GM06990 (cell line): ENCODE measurements at places on chromosomes 6 and 20.

DNA sequence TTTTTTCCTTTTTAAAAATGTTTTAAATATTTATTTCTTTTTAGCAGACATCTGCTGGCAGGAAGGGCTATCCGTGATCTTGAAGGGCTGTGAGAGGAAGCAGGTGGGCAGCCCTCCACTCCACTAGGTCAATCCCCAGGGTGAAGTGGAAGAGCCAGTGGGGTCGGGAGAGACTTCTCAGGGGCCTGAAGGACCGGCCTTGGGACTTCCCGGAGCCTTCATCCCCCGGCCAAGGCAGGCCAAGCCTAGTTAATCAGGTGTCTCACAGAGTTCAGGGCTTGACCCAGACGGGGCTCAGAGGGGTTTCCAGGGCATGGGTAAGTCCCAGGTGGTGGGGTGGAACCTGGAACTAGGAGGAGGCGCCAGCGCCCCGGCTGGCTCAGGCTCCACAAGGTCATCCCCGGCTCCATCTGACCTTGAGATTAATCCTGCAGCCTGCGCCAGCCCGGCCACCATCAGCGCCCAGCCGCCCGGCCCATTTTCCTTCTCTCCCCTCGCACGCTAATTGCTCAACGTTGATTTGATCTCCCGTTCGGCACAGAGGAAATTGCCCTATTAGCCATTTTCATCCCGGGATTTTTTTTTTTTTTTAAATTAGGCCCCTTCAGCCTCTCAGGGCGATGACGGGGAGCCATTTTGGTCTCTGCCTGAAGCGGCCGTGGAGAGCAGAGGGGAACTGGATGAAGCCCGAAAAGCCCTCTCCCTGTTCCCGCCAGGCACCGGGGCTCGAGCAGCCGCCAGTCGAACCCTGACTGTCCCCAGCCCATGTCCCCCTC, 44.4 kb downstream of the MDFI start:
- no peak for DNase-seq

DNA sequence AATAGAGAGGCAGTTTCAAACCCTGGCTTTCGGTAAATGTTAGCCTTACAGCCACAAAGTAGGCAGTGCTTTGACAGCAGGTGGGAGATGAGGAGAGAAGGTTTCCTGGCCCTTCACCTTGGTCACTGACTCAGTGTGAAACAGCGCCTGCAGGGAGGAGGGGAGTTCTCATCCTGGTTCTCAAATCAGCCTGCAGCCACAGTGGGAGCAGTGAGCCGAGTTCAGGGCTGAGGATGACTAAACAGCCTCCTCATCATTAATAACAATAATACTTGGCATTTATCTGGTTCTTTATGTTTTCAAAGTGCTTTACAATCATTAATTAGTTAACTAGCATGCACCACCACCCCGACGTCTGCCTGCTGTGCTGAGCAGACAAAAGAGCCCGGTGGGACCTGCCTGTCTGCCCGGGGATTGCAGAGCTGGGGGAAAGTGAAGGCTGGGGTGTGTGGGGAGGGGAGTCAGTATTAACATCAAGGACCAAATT, 59.6 kb downstream of the PRDM1 start:
- peak; percentile 58 for DNase-seq

DNA sequence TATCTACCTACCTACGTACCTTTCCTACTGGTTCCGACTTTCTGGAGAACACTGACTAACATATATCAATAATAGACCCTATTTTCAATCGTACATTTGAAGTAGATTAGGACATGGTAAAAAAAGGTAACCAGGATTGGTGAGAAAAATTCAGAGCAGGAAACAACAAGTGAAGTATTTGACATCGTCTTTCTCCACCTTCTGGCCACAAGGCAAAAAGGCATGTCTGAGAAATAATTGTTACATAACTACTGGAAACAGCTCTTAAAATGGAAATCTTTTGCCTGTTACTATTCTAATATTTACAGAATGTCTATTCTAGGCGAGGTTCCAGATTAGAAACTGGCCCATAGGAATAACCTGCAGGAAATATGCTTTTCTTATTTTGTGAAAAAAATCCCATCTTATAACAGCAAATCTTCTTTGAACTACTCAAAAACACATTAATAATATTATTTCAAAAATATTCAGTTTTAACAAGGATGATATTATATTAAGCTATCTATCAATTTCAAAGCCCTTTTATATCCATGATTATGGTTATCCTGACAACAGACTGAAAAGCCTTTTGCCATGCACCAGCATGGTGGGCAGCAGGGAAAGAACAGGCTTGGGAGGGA, 80.8 kb downstream of the RCAN2 start:
- DNase-seq, result peak; percentile 11

- DNase-seq, result no peak
These were observed 155.5 kb downstream of the BCAS1 start for GRCh38 chr20:53914781-53915445.

DNA sequence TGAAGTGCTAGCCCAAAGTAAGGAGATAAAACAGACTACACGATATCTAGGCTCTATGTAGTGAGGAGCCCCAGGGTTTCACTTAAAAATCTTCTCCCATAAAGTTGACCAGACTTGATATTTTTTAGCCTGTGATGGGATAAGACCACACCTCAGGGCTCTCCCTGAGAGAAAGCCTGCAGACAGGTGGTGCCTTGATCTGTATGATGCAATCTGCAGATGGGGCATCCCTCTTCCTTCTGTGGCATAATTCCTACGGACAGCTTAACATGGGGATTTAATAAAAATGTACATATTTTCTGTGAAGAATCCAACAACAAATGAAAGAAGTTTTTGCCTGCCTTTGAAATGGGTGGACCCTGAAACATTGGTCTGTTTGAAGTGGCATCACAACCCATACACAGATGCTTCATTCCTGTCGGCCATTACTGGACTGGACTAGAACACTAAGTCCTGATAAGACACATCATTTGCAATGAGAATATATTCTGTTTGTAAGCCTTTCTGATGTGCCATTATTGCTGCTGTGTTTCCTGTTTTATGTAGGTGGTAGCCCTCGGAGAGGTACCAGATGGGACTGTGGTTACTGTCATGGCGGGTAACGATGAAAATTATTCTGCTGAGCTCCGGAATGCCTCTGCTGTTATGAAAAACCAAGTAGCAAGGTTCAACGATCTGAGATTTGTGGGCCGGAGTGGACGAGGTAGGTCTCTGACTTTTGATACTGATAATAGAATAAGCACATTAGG, 53.8 kb upstream of the SUPT3H start:
- no peak for DNase-seq

DNA sequence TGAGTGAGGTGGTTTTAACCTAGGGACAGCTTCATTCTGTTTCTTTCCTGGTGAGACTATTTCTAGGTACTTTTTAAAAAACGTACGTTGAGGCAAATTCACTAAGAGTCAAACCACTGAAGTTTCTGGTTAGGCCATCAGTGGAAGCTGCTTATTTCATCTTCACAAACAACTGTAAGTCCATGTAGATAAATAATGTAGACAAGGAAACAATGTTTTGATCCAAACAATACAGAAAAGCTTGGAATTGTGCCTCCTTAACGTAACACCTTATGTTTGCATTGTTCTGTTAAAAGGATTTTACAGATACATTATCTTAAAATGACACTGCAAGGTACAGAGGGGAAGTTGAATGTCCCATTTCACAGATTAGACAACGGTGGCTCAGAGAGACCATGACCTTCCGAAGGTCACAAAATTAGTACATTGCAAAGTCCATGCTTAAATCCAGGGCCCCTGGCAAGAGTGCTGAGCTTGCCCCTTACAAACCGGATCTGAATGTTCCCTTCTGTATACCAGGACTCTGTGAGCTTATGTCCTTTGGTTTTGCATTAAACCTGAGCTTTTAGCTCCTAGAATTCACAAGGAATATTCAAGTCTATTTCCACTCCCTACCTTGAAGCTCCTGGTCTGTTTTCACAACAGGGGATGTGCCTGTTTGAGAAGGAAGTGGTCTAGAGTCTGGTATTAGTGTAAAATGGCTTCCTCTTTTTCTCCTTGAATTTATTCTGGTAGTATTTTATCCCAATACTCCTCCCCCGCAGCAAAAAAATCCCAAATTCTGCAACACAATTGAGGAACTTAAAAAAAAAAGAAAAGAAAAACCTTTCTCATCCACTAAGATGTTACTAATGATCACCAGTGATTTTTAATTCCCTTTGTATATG, 28.9 kb upstream of the ZNF217 start:
- peak; percentile 31 for DNase-seq

- no peak for DNase-seq
These were observed 96.3 kb downstream of the RFPL4B start for GRCh38 chr6:112443179-112444065.

DNA sequence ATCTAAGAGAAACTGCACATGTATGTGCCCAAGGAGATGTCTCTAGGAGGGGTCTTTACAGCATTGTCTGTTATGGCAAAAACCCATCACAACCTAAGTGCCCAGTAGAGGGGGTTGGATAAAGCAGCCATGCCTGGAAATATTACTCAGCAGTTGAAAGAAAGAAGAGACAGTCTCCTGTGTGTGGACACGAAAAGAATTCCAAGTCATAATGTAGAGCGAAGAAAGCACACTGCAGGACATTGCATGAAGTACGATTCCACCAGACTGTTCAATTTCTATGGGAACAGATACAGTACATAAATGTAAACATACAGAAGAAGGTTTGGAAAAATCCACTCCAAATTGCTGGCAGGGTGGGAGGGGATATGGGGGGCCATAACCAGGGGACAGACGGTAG, 7.3 kb upstream of the TGM2 start:
- no peak for DNase-seq

DNA sequence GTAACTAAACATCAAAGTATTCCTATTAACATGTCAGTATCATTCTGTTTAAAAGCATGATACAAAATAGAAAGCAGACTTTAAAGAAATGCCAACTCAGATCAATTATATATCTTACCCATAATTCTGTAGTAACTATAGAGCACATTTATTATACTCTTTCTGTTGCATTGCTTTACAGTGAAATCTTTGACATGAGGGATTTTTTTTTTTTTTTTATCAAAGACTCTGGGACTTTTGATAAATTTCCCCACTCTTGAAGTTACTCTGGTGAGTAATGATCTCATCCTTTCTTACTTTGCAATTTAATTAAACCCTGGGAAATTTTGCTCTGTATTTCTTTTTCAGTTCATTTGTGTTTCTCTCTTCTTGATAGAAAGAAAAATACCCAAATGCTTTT, 17.4 kb downstream of the ADGRF4 start:
- DNase-seq, result peak; percentile 50

DNA sequence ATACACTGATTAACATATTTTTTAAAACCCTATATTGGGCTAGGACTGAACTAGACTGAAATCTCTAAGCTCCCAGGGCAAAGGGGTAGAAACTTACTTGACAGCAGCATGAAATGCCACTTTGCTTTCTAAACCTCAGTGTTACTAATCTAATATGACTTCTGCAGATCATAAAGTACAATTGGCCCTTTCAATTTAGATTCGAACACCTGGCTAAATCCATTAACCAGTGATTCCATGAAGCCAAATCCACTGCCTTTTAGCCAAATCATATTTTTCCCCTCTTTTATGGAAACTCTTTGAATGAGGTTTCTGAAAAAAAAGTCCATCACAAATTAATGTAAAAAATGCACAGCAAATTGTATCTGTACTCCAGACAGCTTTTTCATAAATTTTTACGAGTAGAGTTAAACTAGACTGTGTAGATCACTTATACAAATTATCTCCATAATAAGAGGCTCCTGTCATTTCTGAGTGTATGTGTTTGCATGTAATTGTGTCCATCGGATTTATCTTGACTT, 25.7 kb downstream of the EPHA7 start:
- no peak for DNase-seq

GRCh38 chr20:38109591-38110524, 55.2 kb downstream of the TGM2 start:
- DNase-seq, result no peak

DNA sequence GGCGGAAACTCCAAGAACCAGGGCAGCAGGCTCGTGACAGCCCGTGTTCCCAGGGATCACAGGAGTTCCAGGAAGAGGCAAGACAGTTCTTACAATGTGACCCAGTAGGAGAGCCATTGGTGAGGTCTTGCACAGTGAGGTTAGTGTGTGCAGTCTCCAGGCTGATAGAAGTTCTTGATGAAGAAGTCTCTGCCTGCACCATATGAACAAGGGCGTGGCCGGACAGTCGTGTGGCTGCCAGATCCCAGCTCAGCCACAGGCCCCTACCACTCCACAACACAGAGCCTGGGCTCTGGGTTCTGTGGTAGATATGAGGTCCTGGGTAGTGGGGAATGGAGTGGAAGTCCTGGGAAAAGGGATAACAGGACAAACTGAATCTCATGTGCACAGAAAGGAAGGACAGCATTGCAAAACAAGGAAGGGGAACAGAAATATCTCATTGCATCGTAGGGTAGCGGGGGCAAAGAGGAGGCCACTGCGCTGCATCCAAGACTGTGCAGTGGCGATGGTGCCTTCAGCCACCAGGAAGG, 65.2 kb downstream of the STX11 start:
- DNase-seq, result no peak

DNA sequence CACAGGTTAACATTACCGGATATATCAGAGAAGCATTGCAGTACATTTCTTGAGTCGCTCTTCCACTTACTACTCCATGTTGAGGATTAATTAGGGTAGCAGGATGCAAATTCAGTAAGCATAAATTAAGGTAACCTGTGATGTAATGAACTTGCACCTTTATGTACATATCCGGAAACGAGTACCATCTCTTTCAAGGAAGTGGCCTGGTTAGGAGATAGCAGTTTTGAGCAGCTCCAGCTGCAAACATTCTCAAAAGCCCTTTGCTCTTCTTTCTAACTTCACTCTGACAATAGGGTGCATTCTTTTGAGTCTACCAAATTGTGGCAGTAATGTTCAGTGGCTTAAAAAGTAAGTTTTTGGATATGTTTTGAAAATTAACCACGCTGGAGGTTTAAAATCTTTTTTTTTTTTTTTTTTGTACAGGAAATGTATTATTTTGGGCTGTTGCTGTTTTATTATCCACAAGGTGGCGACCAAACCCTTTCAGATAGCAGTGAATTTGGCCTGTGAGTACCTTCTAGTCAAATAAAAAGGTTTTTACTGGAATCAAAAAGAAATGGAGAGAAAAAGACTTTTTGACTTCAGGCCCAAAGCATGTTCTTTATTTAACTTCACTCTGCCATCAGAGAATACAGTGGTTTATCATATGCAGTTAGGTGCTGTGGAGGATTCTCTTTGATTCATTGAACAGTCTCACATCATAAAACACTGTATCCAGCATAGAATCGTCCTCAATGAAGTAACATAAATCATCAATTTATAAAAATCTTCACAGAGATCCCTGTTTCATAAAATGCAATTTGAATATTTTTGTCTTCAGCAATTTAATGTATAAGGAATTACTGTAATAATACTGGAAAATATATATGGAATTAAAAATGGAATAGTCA, 8.9 kb downstream of the FAM217B start:
- no peak for DNase-seq
